ENCODE measurements at places on chromosomes 16 and 17.

DNA sequence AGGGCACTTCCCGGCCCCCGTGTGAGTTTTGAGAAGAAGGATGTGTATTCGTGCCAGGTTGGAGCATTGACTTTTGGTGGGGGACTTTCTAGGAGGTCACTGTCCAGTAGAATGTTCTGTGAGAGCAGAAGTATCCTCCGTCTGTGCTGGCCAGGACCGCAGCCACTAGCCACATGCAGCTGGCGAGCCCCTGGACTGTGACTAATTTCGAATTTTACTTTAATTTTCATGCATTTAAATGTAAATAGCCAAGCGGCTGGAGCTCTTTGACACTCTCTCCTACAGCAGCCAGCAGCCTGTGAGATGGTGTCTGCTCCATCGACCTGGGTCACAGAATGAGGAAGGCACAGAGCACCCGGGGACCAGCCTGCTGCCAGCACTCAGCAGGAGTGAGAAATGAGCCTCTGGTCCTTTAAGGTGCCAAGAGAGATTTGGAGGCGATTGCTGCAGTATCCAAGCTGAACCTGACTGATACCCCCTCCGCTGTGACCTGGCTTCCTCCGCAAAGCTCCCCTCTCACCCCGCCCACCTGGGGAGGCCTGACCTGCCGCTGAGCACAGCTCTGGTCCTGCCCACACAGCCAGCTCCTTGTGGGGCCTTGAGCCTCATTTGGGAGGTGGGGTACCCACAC is 7.8 kb downstream of the ATP2A3 start:
- DNase-seq, result no peak

DNA sequence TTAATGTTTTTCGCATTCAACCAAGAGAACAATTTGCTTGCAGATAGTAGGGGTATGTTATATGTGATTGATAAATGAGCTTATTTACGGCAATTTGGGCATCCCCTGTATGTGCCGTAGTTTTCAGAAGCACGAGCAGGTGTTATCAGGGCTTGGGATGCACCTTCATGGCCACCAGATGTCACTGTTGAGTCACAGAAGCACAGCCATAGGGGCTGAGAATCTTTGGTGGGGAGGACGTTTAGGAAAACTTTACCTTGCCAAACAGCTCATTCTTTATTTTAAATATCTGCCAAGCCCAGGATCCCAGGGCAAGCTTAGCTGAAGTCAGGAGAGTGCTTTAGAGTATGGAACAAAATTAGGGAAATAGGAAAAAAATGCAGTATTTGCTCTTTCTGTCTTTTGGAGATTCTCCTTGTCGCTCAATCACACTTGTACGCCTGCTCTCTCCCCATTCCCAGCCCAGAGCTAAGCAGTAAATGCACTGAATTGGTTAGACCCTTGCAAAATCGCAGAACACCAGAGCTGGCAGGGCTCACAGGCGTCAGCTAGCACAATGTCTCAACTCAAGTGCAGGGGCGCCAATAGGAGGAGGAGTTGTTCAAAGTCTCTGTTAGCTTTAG is 93.6 kb upstream of the MPHOSPH6 start:
- DNase-seq, result peak; percentile 67

- DNase-seq, result no peak
Observed at GRCh38 chr17:79619636-79620206, 8.9 kb upstream of the RBFOX3 start.

DNA sequence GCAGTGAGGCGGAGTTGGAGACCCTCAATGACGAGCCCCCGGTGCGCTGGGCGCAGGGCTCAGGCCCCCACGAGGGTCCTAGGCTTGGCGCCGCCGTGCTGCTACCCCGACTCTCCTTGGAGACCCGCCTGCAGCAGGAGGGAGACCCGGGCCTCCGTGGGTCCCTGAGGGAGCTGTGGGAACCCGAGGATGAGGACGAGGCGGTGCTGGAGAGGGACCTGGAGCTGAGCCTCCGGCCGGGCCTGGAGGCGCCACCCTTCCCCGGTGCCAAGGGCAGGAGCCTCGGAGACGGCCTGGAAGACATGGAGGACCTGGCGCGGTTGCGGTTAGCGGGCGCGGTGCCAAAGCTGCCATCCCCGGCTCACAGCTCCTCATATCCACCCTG is 2.3 kb downstream of the MYO15B start:
- DNase-seq, result no peak

GRCh38 chr17:7632492-7632894 is 2.6 kb downstream of the SHBG start:
- DNase-seq, result peak; percentile 83

- peak; percentile 24 for DNase-seq
Observed at GRCh38 chr17:17484451-17484899, 7.7 kb downstream of the MED9 start.

- peak; percentile 41 for DNase-seq
Observed at GRCh38 chr17:82350182-82351030, 8.6 kb upstream of the TEX19 start.

GRCh38 chr17:69143151-69143550 is 1.5 kb upstream of the ABCA6 start:
- no peak for DNase-seq

DNA sequence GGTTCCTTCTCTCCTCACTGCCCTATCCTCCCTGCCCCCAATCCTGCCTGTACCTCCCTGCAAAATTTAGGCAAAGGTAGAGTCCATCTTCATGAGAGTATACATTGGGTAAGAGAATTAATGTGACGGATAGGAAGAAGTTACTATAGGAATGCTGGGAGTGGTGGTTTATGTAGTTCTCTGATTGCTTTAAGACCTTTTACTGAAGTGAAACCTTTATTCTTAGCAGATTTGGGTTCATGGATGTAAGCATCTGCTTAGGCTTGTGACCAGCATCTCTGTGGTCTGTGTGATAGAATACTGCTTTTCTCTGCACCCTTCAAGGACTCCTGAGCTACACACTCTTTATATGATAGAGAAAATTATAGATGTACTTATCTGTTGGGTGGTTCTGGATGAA is 127.3 kb downstream of the PRKCA start:
- no peak for DNase-seq

DNA sequence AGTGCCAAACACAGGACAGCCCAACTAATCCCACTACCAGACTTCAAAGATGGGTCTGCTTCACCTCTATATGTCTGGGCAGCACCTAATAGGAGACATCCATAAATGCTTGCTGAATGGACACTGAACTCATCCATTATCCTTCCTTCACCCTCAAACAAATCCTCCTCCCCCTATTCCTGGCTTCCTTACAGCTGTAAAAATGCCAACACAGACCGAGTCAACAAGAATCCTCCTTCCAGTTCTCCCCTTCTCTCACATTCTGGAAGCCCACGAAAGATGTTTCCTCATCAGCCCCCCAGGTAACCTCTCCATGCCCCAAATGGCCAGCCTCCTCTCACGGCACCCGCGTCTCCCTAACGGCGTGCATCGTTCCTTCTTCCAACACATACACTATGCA is 12.3 kb downstream of the PELP1 start:
- no peak for DNase-seq

DNA sequence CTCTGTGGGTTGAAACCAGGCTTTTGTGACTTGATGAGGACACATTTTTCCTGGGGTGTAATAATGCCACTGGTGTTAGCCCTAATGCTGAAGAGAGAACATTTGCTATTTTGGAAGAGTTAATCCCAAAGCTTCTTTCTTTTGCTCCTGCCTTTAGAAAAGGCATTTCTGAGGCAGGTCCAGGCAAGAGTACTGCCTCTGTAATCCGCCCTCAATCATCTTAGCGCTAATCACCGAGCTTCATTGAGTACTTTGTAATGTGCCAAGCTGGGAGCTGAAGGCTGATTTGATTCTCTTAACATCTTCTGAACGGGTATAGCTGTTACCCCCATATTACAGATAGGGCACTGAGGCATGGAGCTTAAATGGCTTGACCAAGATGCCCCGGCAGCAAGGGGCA is 60.3 kb downstream of the AKAP1 start:
- DNase-seq, result no peak

DNA sequence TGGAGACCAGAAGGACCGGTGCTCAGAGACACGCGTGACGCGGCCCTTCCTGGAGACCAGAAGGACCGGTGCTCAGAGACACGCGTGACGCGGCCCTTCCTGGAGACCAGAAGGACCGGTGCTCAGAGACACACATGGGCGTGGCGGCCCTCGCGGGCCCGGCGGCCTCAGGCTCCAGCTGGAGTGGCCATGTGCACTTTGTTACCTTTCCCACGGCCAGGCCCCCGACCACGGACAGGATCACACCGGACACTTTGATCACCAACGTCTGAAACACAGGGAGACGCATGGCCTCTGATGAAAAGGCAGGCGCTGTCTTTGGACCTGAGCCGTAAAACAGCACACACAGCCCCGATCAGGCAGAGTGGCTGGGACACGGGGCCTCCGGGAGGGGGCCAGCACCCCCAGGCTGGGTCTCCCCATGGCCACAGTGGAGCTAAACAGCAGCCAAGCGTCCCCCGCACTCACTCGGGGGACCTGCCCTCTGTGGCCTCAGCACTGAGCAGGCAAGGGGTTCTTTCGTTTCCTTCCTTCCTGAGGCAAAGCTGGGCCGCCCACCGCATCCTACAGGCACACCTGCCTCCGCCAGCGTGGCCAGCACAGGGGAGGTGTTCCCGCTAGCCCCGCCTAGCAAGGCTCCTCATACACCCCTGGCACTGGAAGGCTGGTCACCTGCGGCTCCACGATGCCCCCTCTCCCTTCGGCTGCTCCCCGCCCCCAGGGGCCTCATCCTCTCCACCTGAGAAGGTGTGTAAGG is 13.3 kb upstream of the CCDC154 start:
- DNase-seq, result no peak

DNA sequence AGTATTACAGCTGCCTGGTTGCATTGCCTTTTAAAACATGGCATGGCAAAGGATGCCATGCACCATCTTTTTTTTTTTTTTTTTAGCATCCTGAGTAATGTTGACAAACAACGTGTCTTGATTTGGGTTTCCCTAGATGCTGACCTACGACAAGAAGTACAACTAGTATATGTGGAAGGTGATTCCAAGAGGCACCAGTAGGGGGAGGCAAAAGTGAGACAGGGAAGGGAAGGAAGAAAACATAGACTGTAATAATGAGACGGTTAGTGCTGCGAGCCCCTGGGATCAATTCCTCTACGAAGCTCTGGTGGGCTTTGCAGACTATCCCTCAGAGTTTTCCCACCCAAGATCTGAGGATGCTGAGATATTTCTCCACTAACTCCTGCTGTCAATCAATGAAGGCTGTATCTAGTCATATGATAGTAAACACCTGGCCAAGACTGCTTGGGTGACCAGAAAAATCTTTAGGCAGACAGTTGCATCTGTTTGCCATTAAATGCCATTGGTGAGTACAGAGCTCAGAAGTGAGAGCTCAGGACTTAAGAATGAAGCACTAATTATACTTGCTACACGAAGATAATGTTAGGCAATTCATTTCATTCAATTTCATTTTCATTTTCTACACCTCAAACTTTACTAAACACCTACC is 458.6 kb upstream of the GOT2 start:
- peak; percentile 45 for DNase-seq

DNA sequence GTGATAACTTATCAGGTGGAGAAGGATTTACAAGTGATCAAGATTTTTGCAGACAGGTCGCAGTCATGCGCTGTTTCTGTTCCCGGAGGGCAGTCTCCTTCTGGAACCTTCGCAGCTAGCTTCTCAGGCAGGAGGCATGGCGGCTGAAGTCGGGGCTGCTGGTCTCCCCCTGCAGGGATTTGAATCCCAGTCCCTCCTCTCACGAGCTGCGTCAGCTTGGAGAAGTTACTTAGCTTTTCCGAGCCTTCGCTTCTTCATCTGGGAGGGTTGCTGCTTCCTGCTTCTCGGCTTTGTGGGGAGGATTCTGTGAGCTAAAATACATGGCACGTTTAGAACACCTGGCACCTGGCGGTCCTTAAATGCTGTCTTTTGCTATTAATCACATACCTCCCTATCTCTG is 287.8 kb upstream of the FOXF1 start:
- DNase-seq, result no peak

- no peak for DNase-seq
Observed at GRCh38 chr17:73875346-73875745, 231.1 kb upstream of the SDK2 start.

DNA sequence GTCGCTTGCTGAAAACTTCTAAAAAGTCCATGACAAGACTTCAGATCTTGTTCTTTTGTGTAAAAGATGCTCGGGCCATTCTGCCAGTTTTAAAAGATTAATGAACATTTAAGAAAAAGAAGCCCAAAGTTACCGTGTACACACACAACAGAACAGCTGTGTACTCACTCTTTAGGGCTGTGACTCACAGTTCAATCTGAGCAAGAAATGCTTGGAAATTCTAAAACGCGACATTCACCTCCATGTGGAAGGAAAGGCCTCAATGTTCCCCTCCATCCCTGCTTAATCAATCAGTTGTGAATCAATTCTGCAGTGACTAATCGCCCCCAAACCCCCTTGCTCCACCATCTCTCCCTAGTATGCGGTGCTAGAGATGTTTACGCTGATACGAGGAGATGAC is 609.9 kb upstream of the SALL1 start:
- no peak for DNase-seq

DNA sequence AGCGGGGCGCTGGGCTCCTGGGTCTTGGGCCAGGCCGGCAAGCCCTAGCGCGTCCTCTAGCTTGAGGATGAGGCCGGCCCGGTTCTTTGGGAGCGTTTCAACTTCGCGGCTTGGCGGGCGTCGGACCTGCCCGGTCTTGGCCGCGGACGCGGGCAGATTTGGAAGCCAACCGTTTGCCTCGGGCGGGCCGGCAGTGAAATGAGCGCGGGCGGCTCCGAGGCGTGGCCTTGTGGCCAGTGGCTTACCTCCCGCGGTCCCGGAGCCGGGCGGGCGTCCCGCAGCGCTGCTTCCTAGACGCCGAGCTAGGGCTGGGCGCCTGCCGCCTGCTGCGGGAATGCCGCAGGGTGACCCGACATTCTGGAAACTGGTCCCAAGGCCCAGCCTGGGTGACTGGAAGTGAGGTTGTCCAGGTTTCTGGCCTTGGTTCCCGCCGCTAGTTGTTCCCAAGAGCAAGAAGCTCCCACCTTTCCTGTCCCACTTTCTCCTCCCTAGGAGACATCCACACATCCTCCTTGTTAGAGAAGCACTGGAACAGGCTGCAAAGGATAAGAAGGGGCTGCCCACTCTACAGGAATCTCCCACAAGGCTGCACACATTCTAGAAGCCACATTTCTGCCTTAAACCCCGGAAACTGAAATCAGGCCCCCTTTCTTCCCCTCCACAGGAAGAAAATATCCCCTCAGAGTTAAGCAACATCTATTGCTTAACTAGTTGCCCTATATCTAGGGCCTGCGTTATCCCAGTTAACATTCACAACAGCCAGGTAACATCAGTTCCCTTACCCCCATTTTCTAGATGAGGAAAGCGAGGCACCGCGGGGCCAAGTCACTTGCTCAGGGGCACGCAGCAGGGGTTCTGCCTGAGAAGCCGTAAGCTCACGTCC is 4.5 kb upstream of the CBX8 start:
- no peak for DNase-seq

GRCh38 chr16:30069611-30070462 is 4.3 kb downstream of the ALDOA start:
- DNase-seq, result no peak

GRCh38 chr16:47142486-47142820 is 1.3 kb downstream of the NETO2 start:
- no peak for DNase-seq

GRCh38 chr17:2390199-2390836 is 10.5 kb downstream of the MNT start:
- DNase-seq, result no peak

All from hematopoietic multipotent progenitor cell treated with erythropoietin and hydrocortisone succinate and interleukin-3 and kit ligand, for 8 days (in vitro differentiated cells).